Heart right ventricle (tissue), 16 donors: ENCODE measurements at places on chromosomes 4 and X. TPM values are rescaled to one million over a fixed set of nuclear protein-coding genes. Genes with fewer than 3 reads are reported as not detected.
A peak's percentile ranks its signal among the peaks of the same experiment; 100 is the strongest.

DNA sequence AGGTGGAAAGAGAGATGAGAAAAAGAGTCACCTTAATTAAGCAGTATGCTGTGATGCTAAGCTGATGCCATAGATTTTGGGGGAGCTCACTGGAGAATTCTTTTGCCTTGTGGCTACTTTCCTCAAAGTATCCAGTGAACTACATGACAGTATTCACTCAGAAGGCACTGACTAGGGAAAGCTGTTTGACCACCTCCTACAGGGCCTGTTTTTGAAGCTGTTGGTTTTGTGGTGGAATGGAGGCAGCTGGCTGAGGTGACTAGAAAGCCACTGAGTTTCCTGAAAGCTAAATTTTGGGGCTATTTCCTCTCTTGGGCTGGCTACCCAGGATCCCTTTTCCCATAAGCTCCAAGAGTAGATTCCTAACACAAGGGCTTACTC is 124.8 kb upstream of the EOLA2 start:
- no peak for DNase-seq

DNA sequence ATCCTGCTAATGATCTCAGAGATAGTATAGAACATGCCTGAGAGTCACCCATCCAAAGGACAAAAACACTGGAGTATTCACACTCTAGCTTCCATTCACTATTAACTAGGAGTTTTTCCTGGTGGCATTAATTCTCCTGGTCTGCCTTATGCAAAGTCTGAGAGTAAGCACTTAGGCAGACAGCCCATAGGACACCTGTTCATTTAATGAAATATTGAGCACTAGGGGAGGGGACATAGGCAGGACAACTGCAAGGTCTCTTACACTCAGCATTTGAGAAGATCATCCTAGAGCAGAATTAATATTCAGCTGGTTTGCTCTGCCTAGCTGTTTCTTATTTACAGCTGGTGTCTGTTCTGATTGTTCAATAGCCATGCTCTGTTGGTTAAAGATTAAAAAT is 508.5 kb downstream of the CENPC start:
- no peak for DNase-seq

GRCh38 chrX:118872102-118872566 is 48.5 kb downstream of the ZCCHC12 start:
- peak; percentile 6 for DNase-seq

- DNase-seq: no peak
Observed at GRCh38 chrX:10166248-10166716, 9.5 kb downstream of the CLCN4 start.

- DNase-seq: no peak
Observed at GRCh38 chr4:184755278-184755677, 21.4 kb upstream of the CENPU start.

DNA sequence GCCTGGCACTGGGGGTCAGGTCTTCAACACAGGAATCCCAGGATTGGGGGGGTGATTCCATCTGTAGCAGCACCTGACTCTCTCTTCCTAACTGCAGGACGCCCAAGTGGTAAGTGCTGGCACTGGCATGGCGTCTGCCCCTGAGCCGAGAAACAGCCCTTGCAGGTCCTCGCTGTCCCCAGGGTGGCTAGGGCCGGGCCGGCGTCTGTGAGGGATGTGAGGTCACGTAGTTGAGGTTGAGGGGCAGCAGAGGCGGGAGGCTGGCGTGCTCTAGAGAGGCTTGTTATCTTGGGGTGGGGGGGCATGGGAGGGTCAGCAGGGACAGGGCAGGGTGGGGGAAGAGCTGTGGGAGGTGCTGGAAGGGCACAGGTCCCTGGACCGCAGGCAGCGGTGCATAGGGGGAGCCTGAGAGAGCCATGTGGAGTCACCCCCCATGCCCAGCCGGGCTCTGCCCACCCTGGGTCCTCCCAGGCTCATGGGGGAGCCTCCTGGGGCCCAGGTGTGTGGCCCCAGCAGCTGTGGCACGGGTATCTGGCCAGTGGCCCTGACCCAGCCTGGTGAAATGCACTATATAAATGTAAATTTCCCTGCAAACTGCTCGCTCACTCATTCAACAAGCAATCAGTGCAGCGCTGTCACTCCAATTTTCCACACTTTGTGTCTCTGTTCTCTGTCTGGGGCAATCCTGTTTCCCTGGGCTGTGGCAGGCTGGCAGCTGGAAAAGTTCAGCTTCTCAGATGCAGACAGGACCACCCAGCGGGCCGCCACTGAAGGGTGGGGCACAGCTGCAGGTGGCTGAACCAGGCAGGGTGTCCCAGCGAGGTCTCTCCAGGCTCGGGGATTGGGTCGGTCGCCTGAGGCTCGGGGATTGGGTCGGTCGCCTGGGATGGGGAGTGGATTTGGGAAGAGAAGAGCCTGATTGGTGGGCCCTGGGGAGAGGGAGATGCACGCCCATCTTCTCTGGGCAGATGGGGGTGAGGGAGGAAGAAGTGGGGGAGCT is 102.2 kb upstream of the NKX1-1 start:
- no peak for DNase-seq

- no peak for DNase-seq
Observed at GRCh38 chr4:153788413-153789276, at the start of gene SFRP2. Gene SFRP2 (minus strand): TSS chr4:153789083. CDS start chr4:153788835, 248 bp downstream.

DNA sequence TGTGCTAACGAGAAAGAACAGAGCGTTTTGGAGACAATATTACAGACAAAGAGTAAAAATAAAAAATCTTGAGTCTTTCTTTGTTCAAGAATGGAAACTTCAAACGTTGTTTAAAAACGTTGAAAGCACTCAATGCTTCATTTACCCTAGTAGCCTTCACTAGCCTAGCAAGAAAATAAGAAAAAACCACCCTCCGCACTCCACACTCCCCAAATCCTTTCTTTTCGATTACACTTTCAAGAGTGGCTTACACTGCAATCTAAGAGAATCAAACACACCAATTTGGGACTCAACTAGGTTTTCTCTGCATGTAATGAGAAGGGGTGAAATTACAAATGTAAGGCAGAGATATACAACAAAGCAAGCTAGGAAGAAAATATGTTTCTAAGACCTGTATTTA is 4.7 kb downstream of the TMSB4X start:
- no peak for DNase-seq

DNA sequence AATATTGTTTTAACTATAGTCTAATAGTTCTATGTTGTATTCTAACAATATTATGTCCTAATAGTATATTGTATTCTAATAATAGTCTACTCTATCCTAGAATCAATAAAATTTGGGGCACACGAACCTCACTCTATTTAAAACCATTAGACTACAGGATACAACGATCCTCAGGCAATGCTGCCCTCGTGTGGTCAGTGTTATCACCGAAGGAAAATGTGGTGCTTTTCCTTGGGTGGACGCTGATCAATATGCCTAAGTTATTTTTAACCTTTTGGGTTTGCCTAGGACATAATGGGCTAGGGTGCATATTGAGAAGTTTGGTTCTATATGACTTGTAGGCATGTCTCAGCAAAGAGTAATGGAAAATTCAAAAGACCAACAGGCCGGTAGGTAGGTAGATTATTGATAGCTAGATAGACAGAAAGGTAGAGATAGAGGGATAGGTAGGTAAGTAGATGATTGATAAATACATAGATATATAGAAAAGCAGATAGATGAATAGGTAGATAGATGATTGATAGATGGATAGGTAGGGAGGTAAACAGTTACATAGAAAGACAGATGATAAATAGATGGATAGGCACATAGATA is 75.1 kb downstream of the PRKX start:
- DNase-seq: no peak

TDO2 gene
- not detected for total RNA-seq

CYLC1 gene
- total RNA-seq: not detected

RTL9 gene
- 1.2 TPM for total RNA-seq

DNA sequence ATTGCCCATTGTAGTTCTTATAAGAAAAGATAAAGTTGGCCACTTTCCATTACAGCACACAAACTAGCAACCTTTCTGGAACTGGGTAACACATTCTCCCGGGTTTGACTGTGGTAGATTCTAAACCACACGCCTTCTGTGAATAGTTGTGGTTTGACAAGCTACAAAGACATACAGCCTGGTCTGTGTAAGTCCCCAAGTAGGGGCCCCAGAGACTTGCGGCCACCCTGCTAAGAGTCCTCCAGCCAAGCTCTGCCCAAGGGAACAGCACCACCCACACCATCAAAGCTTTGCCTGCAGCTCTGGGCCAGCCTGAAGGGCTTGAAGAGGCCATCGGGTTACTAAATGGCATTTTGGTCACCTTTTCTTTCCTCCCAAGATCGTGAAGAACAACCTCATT is 203.4 kb downstream of the MAML3 start:
- no peak for DNase-seq

DNA sequence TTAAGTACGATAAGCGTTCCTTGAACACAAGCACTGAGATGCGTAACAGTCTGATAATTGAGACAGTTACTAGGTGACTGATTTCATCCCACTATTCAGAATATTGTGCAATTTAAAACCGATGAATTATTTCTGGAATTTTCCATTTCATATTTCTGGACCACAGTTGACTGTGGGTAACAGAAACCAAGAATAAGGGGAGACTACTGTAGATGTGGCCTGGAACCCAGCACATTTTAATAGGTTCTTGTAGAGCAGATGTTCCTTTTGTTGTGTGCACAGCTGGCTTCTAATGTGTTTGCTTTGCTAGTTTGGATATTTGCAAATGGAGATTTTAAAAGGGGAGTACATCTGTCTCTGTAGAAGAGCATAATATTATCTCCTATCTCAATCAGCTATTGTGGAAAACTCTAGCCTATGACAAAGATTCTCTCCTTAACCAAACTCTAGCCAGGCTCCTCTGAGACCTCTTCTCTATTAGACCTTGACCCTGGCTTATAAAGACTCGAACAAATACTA is 16.4 kb downstream of the NAAA start:
- DNase-seq: no peak

FAM47E gene
- 6.3 TPM for total RNA-seq

APLN gene
- total RNA-seq: 10.0 TPM

DNA sequence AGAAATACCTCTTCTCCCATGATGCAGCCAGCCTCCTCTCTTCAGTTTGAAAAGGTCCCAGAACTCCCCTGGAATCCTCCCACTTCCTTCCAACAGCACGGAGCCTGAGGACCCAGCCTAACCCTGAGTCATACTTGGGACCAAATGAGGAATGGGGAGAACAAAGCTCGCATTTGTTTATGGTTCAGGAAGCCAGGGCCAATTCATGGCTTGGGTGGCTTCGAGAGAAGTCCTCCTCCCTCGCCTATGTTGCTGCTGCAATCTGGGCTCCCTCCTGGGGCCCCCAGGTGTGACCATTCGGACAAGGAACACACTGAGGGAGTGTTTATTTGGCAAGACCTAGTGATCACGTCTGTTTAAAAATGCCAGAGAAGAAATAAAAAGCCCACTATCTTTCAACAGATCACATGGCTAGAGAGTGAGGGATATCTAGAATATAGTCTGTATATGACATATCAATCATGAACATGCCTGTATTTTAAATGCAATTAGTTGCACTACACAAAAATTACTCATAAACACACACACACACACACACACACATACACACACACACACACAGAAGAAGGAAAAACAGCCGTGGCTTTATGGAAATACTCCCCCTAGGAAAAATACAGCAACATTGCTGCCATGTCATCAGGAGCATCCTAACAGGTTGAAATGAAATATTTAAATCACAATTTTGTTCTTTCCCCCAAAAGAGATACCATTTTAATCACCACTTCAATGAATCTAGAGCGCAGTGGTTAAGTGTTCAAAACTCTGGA is 155.7 kb upstream of the MAP3K15 start:
- DNase-seq: peak; percentile 18

TRIM75 gene
- not detected for total RNA-seq

CXCL1 gene
- total RNA-seq: 0.35 TPM

DNA sequence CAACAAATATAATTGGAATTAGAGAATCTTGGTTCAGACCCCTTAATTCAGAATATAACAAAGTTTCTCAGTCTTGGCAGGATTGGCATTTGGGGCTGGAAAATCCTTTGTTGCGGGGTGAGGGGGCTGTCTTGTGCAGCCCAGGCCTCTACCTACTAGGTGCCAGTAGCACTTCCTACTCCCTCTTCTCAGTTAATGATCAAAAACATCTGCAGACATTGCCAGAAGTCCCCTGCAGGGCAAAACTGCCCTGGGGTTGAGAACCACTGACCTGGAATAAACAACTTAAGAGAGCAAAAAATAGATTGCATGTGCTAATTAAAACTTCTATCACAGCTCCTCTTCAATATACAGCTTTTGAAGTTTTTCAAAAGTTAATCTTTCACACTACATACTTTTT is 36.7 kb upstream of the CXorf38 start:
- DNase-seq: no peak

- no peak for DNase-seq
Observed at GRCh38 chr4:125492957-125493356, 178.2 kb downstream of the FAT4 start.

DNA sequence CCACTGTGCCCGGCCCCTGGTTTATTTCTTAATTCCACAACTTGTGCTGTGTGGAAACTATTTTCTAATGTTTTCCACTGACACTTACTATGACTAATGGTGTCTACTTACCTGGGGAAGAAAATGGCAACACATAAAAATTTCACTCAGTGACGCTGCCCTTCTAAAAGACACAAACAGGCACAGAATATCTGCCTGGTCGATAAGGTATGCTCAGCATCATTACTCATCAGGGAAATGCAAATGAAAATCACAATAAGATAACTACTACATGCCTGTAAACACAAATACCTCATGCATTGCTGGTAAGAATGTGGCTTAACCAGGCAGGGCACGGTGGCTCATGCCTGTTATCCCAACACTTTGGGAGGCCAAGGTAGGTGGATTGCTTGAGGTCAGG is 61.6 kb downstream of the UBE2K start:
- DNase-seq: no peak

GRCh38 chr4:139108567-139109128 is 68.4 kb downstream of the ELF2 start:
- DNase-seq: no peak

DNA sequence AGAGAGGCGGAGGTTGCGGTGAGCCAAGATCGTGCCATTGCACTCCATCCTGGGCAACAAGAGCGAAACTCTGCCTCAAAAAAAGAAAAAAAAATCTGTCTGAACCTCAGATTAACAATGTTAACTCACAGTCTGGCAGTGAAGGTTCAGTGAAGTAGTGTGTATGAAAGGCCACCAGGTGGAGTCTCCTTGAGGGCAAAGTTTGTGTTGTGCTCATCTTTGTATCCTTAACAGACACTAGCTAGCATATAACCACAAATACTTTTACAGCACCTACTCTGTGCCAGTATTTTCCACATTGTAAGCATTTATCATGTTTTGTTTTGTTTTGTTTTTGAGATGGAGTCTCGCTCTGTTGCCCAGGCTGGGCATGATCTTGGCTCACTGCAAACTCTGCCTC is 46.0 kb upstream of the MGST2 start:
- DNase-seq: no peak

DNA sequence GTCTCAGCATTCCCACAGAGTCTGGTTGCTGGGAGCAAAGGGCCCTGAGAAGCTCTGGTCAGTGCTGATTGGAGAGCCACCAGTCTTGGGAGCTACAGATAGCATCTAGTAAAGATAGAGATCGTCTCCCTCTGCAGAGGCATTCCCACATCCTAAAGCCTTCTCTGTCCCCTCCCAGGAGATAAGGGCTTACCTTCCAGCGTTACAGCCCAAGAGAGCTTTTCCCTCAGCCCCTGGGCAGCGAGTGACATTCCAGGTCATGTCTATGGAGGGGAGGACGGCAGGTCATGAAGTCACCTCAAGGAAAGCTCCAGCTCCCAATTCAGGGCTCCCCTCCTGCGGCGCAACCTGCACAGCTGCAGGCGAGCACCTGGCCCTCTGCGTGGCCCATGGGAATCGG is 29.9 kb downstream of the CLDN34 start:
- no peak for DNase-seq

CT47A1 gene
- not detected for total RNA-seq

EGFL6 gene
- not detected for total RNA-seq

- DNase-seq: no peak
Observed at GRCh38 chr4:167606551-167606950, 372.3 kb upstream of the SPOCK3 start.

- DNase-seq: no peak
Observed at GRCh38 chr4:70902577-70903290, 565 bp downstream of the MOB1B start.
